ENCODE measurements at places on chromosomes 16 and 17. TPM values are rescaled to one million over a fixed set of nuclear protein-coding genes. Genes with fewer than 3 reads are reported as not detected.

DNA sequence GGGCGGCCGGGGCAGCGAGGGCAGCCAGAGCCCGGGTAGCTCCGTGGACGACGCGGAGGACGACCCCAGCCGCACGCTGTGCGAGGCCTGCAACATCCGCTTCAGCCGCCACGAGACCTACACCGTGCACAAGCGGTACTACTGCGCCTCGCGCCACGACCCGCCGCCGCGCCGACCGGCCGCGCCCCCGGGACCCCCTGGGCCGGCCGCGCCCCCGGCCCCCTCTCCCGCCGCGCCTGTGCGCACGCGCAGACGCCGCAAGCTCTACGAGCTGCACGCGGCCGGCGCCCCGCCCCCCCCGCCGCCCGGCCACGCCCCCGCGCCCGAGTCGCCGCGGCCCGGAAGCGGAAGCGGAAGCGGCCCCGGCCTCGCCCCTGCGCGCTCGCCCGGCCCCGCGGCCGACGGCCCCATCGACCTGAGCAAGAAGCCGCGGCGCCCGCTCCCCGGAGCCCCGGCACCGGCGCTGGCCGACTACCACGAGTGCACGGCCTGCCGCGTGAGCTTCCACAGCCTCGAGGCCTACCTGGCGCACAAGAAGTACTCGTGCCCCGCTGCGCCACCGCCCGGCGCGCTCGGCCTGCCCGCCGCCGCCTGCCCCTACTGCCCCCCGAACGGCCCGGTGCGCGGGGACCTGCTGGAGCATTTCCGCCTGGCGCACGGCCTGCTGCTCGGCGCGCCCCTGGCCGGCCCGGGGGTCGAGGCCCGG lies 36.1 kb upstream of the ZC3H18 start:
- DNase-seq: no peak

GRCh38 chr17:64156670-64157069 lies 26.7 kb upstream of the ERN1 start:
- DNase-seq: no peak

DNA sequence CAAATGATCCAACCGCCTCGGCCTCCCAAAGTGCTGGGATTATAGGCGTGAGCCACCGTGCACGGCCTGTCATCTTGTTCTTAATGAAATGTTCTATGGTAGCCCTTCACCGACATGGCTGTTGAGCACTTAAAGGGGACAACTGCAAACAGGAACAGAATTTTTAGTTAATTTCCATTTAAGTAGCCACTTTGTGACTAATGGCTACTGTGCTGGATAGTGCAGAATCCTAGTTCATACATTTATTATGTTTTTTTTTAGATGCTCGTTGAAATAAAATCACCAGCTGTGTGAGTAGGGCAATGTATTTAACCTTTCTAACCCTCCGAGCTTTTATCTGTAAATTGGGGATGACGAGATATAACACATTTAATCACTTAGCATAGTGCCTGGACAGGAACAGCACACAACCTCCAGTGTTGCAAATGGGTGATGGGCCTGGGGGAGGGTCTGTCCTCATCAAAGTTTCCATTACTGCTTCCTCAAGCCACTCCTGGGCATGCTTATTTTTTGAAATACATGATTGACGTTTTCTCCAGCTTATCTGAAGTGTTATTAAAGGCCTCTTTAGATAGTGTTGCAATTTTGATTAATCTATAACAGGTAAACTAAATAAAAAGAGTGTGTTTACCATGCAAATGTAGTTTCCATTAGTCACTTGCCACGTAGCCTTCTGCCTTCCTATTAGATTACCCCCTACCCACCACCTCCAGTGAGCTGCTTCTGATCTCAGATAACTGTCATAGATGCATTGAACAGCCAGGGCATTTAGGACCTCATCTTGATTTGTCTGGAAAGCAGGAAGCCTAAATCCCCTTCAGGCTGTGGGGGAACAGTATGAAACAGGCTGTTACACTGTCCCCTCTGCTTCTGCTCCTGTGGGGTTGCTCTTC lies 42.5 kb upstream of the TANC2 start:
- no peak for DNase-seq

DNA sequence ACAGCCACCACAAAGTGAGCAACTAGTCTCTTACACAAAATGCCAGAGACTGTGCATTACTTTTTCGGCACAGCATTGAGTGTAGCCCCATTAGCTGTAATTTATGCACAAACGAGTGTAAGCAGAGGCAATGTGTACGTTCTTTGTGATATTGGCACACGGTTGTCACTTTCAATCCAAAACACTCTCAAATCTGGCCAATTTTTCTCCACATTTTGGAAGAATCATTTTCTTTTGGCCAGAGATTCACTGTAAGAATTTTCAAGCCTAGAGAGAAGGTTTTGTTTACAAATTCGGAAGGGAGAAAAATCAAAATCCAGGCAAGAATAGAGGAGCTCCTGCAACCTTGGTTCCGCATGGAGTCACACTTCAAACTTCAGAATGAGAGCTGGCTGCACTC lies 15.4 kb upstream of the KIF2B start:
- DNase-seq: no peak

DNA sequence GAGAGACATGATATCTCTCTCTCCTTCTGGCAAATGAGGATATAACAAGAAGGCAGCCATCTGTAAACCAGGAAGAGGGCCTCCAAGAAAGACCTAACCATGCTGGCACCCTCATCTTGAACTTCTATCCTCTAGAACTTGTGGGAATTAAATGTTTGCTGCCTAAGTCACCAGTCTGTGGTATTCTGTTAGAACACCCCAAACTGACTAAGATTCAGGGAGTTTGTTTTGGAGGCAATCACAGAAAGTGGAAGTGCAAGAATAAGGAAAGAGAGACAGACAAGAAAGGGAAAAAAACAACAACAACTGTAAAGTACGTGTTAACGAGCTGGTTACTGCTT lies 114.5 kb upstream of the GOT2 start:
- no peak for DNase-seq

Gene SLC13A2
- not detected for total RNA-seq

GRCh38 chr17:43014020-43014648 lies 7.5 kb downstream of the IFI35 start:
- DNase-seq: no peak

Gene FAM171A2
- total RNA-seq: 0.63 TPM

DNA sequence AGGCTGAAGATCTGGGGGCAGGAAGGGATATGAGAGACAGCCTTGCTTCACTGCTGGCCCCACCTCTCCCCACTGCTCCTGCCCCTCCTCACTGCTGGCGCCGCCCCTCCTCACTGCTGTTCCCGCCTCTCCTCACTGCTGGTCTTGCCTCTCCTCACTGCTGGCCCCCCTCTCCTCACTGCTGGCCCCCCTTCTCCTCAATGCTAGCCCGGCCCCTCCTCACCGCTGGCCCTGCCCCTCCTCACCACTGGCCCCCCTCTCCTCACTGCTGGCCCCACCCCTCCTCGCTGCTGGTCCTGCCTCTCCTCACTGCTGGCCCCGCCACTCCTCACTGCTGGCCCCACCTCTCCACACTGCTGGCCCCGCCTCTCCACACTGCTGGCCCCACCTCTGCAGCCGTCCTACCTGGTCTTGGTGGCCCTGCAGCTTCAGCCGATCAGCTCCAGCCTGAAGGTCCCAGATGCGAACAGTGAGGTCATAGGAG lies 9.5 kb upstream of the PAM16 start:
- no peak for DNase-seq

GRCh38 chr16:2529061-2529931 lies 1.9 kb downstream of the CEMP1 start:
- DNase-seq: no peak

Gene LAT
- total RNA-seq: 28.6 TPM

- no peak for DNase-seq
These were observed 2231.6 kb downstream of the TP53TG3F start for GRCh38 chr16:35691057-35691456.

Gene GPRC5C
- total RNA-seq: 56.0 TPM

Gene AANAT
- total RNA-seq: not detected

GRCh38 chr17:77151186-77151585 lies 10.4 kb downstream of the SEC14L1 start:
- no peak for DNase-seq

DNA sequence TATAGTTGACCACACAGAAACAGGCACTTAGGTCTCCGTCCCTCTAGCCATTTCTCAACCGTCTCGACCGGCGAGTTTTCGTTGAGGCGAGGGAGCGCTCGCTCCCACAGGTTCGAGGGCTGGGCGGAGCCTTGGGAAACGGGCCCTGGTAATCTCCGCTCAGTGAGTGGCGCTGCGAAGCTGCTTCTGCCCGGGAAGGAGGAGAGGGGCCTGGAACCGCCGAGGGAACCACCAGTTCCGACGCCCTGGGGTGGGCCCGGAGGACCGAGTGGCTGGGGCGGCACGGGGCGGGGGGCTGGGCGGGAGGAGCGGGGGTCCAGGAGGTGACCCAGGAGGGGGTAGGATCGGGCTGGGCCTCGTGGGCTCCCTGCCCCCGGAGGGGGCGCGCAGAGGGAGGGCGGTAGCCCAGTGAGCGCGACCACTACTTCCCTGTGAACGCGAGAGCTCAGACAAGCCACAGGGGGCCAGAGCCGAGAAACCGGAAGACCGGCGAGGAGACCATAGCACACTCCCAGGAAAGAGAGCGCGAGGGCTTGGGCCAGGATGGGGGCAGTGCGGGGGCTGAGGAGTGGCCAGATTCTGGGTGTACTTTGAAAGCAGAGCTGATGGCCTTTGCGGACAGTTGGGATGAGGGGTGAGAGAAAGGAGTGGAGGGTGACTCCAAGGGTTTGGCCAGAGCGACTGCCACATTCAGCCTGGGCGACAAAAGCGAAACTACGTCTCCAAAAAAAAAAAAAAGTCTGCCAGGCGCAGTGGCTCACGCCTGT lies 29.9 kb upstream of the ARL4D start:
- peak; percentile 38 for DNase-seq

Gene FMNL1
- total RNA-seq: 37.2 TPM

Gene CHMP1A
- total RNA-seq: 77.2 TPM

Gene PRSS33
- not detected for total RNA-seq

- DNase-seq: no peak
These were observed 2.1 kb downstream of the TAF1C start for GRCh38 chr16:84184775-84185174.

Gene ZNF764
- total RNA-seq: 8.5 TPM
